Heart right ventricle (tissue), 16 donors: ENCODE measurements at places on chromosomes 7 and 10. TPM values are rescaled to one million over a fixed set of nuclear protein-coding genes. Genes with fewer than 3 reads are reported as not detected.

Gene SRRM3
- 15.9 TPM for total RNA-seq

Gene TAS2R4
- not detected for total RNA-seq

- no peaks in the 10 kb centered on the region for H3K27me3 ChIP-seq
- no peaks in the 10 kb centered on the region for H3K36me3 ChIP-seq
- peaks cover 18% of the 10 kb centered on the region for H3K4me1 ChIP-seq
- no peak overlapping the region for H3K27ac ChIP-seq
- no peak overlapping the region for H3K4me3 ChIP-seq
- DNase-seq, result no peak
Observed at GRCh38 chr10:30006410-30006809, 53.0 kb downstream of the JCAD start.

GRCh38 chr7:23114896-23115295, 9.3 kb downstream of the KLHL7 start:
- H3K27ac ChIP-seq, result no peak overlapping the region
- peaks cover 89% of the 10 kb centered on the region for H3K4me1 ChIP-seq
- no peak for DNase-seq
- no peak overlapping the region for H3K4me3 ChIP-seq
- no peaks in the 10 kb centered on the region for H3K27me3 ChIP-seq

Gene GATA3
- 1.2 TPM for total RNA-seq

- peaks cover 28% of the 10 kb centered on the region for H3K4me1 ChIP-seq
- no peak overlapping the region for H3K27ac ChIP-seq
- no peak for DNase-seq
- no peaks in the 10 kb centered on the region for H3K27me3 ChIP-seq
- no peaks in the 10 kb centered on the region for H3K36me3 ChIP-seq
- H3K4me3 ChIP-seq, result no peak overlapping the region
Observed at GRCh38 chr10:103225939-103226338, 19.7 kb upstream of the RPEL1 start.
